Right lobe of liver (tissue), 6 donors: ENCODE measurements at places on chromosomes 5 and 9.
A peak's percentile ranks its signal among the peaks of the same experiment; 100 is the strongest.

GRCh38 chr5:42640835-42641234, 115.8 kb upstream of the CCDC152 start:
- no peak for DNase-seq

DNA sequence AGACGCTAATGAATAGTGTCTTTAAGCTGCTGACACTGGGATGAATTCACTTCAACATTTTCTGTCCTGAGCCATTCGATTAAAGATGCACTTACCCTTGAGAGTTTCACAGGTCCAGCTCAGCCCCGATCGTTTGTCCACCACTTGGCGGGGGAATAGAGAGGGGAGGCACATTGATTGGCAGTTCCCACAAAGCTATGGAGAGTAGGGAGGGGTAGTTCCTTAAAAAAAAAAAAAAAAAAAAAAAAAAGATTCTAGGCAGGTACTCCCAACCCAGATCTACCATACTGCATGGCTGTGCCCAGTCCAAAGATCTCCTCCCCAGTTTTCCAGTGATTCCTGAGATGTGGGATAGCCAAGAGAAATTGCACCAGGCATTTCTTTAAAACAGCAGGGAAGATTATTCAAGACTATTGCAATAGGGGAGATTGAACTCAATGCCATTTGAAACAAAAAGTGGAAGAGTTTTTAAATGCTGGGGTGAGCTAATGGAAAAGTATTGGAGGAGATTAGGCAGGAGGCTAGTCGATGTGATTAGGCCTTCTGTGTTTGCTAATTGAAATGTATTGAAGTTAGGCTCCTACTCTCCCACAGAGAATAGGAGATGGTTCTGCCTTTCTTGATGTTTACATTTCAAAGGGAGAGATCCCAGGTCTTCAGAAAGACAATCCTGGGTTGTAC, 2217.4 kb upstream of the WWC1 start:
- DNase-seq = no peak

DNA sequence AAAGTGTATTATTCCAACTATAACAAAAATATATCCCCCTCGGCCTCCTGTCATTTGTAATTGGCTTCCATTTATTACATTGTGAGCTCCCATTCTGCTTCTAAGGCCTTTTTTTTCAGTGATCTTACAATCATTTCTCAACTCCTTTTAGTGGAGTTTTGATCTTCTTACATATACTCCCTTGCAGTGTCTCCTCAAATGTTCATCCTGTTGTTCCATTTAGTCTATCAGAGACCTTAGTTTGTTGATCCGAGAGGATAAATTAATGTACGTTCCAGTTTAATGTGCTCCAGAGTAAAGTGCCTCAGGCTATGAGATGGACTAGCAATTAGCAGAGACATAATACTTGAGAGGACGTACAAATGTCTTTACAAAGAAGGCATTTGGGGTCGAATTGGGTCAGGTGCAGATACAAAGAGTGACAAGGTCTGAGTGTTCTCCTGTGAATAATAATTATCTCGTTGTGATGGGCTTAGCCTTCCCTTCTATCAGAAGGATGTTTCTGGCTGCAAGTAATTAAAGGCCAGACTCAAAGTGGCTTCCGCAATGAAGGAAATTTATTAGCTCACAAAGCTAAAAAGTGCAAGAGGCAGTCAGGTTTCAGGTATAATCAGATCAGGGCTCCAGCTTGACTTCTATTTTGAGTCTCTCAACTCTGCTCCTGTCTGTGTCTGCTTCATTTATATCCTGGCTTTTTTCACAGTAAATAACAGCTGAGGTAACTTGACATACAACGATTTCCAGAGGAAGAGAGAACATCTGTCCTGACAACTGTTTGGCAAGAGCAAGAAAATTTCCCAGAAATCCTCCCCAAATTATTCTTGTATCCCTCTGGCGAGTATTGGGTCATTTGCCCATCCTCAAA, 30.1 kb downstream of the ARRDC3 start:
- no peak for DNase-seq

DNA sequence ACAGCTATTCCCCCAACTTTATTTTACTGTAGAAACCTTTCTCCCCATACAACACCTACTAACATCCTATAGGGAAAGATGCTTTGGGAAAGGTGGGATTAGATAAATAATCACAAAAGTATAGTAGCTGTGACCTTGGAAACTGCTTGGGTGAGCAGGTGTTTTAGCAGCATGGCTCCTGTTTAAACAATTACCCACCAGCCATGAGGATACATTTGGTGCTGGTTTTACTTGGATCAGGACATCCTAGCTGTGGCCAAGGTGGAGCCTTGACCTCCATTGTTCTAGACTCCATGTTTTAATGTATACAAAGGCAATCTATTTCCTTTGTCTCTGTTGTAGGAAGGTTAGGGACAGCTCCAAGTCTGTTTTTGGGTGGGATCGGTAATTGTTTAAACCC, 56.8 kb upstream of the ALDH1B1 start:
- DNase-seq = no peak

- DNase-seq = no peak
Measured at GRCh38 chr5:115507681-115508080, 36.9 kb downstream of the FEM1C start.

DNA sequence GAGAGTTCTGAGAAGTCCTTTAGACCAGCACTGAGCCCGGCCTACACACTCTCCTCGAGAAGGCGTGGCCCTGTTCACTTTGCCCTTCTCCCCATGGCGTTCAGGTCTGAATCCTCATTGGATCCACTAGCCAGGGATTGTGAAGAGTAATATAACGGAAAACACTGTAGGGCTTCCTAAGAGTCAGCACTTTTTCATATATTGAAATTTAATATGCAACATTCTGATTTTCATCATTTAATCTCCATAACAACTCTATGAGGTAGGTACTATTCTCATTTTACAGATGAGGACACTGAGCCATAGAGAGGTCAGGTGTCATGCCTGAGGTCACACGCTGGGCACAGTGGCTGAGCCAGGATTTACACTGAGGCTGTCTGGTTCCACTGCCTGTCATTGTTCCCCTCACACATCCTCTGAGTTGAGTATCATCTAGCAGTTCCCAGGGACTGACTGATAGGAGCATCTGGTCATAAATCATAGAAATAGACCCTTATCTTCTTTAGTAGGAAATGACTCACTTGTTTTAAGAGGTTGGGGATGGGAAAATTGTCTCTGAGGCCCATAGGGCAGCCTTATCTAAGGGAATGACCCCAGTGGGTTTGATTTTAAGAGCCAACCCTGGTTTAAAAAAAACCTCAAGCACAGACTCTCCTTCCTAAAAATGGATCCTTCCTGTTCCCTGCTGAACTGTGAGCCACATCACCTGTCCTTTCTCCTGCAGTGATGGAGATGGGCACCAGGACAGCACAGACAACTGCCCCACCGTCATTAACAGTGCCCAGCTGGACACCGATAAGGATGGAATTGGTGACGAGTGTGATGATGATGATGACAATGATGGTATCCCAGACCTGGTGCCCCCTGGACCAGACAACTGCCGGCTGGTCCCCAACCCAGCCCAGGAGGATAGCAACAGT, 41.2 kb downstream of the THBS4 start:
- no peak for DNase-seq

DNA sequence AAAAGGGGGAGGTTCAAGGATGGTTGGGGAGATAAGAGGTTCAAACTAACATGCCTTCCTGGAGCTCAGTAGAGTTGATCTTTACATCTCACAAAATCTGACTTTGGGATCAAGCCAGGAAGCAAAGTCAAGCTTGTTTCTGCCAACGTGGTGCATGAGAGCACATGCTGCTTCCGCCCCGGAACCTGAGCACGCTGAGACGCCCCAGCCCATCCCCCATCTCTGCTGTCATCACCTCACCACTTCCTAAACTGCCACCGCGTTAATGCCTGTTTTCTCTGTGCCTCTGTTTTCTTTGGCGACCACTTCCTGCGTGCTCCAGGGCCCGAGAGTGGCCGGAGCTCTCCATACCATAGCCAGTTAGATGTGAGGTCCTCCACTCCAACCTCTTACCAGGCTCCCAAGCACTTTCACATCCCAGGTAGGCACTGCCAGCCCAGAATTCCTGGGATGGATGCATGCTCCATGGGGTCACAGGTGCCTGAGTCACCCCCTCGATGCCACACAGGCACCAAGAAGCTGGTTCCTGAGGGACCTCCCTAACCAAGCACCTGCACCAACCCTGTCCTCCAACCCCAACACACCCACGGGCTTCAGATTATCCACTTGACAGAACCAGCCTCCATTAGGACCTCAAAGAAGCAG, 31.2 kb upstream of the AFAP1L1 start:
- DNase-seq = no peak

DNA sequence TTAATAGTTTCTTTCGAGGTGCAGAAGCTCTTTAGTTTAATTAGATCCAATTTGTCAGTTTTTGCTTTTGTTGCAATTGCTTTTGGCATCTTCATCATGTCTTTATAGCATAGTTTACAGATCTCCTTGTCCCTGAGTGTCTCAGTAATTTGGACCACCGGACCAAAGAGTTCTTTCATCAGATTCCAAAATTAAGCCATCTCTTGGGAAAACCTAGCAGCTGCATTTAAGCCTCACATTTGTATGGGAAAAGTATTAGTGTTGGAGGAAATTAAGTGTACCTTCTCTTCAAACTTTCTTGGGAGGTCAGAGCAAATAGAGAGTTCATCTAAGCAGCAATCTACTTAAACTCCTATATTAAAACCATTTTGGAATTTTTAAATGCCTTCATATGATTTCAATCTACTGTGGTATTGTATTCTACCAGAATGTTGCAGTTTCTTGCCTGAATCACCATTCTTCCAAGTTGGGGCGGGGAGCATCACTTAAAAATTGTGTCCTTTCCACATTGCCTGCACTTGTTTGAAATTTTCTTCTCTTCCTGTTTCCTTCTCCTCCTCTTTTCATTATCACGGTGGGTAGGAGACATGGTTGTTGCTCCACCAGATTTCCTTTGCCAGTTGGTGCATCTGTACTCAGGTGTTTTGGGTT, 97.3 kb upstream of the DAB2 start:
- DNase-seq = no peak

GRCh38 chr5:149441986-149442385, 62.9 kb upstream of the IL17B start:
- DNase-seq = no peak

- DNase-seq = peak; percentile 83
Measured at GRCh38 chr5:172866802-172867748, 33.0 kb downstream of the ERGIC1 start.

DNA sequence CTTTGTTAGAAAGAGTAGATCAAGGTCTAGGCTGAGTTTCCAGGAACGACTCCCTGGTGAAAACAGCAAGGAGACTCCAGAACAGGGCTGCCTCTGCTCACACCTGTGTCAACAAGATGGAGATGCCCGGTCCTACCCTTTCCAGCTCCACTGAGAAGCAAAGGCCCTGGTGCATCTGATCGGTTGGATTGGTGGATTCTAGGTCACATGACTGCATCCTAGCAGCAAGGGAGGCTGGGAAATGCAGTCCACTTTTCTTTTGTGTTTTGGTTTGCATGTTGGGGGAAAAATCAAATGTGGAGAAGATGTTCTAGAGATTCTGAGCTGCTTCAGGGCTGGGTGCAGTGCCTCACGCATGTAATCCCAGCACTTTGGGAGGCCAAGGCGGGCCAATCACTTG, 82.0 kb upstream of the TRIO start:
- DNase-seq = no peak

- no peak for DNase-seq
Measured at GRCh38 chr9:18473652-18474279, at the start of gene ADAMTSL1. ADAMTSL1 (plus strand) TSS chr9:18474153; CDS start chr9:18474233, 80 bp downstream.
